SK-N-MC (cell line): ENCODE measurements at places on chromosomes 5 and 9.

DNA sequence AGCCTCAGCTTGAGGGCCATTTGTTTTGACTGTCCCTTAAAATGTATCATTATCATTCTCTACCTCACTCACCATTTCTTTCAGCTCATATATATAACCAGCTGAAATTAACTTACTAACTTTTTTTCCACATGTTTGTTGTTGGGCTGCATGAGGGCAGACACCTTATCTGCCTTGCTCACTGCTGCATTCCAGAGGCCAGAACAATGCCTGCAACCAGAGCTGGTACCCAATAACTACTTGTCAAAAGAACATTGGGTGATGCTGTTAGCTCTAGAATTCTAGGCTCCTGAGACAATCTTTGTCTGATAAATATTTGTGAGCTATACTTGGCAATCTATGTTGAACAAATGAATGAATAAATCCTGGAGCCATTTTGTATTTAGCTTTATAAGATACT is 68.3 kb downstream of the HTR4 start:
- no peak for DNase-seq

DNA sequence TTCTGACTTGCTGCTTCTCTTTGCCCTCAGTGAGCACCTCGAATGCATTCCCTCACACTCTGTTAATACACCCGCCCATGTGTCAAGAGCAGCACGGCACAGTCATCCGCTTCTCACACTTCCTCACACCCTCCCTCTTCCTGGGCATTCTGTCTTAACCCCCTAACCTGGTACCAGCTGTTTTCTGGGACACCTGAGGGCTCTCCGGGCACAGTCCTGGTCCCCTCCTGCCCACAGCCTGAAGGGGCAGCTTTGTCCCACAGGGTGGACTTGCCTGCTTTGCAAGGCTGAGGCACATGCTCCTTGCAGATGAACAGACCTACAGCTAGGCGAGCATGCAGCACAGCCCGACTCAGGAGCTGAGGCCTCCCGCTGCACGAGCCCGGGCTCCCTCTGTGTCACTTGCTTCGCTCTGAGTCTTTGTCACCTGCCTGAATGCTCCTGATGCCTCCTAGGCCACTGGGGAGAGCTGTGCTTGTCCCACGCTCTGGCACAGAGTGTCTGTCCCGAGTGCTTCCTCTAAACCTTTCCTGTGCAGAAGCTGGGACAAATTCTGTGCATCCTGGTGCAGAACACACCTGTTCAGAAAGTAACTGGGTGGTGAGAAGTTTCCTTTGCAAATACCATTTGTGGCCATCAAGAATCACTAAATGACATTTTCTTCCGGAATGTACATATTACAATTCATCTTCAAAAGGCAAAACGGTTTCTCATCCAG is 47.8 kb downstream of the AHRR start:
- no peak for DNase-seq

- peak; percentile 78 for DNase-seq
These were observed 1.3 kb upstream of the TRMO start for GRCh38 chr9:97923529-97924108.

DNA sequence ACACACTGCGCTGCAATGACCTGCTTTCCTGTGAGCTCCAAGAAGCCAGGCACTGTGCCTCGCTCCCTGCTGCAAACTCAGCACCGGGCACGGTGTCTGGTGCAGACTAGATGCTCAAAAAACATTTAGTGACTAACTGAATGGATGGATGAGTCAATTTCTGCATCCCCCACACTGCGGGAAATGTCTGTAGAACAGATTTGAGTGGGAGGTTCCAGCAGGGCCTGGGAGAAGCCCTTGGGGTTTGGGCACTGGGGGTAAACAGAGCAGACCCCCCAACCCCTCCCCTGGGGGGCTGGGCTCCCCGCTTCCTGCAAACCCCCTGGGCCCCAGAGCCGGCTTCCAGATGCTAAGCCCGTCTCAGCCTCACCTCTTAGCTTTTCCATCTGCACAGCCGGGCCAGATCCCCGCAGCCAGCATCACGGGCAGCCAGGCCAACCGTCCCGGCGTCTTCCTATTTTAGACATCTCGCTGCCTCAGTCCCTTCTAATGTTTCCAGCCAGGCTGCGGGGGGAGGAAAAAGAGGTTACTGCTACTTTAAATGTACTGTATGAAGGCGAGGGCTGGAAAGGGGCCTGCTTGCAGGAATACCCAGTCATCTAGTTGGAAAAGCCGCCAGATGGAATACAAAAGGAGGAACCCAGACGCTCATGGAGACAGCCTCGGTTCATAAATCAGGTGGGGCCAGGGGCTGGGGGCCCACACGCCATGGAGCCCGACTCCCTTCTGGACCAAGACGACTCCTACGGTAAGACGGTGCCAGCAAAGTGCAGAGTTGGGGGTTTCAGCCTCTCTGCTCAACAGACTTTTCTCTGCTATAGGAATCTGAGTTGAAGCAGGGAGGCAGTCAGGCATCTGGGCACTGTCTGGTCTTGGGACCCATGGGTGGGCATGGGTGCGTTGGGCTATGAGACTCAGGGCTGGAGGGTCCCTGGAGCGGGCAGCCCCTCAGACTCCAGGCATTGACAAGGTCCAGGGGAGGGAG is 67.1 kb upstream of the GGTA1 start:
- no peak for DNase-seq

DNA sequence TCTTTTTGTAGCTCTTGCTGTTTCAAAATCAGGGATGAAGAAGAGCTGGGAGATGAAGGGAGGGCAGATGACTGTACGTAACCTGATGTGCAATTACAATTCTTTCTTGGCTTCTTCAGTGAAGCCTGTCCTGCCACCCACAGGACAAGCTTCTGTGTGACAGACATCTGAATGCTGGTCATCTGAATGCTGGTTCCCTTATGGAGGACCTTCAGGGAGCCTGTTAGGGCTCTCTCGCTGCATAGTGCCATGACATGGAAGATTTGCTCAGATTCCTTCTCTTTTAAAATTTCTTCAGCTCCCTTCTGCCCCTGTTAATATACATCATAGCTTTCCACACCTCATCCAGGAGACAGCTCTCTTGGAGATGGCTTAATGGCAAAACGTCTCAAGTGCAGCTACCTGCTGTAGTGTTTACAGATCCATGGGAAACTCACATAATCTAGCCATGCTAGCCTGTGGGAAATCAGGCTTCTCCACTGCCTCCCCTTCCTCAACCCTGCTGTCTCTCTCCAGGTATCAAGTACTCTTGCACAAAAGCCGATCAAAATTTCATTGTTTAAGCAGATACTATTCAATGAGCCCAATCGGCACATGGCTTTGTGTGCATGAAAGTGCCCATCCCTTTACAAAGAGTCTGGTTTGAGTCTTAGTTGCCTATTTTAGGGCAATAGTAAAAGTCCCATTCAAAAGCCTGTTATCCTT is 134.6 kb downstream of the RAB3C start:
- no peak for DNase-seq
